Spleen (tissue), 13 donors: ENCODE measurements at places on chromosomes 6 and 20.

DNA sequence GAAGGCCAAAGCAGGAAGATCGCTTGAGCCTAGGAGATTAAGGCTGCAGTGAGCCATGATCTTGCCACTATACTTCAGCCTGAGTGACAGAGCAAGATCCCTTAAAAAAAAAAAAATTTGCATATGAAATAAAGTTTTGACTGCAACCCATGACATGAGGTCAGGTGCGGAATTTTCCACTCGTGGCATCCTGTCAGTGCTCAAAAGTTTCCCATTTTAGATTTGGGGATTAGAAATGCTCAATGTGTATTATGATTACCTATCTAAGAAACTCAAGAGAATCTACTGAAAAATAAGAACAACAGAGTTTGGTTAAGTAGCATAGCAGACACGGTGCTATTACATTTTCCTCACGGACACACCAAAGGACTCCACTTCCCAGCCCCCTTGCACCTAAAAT lies 11.7 kb downstream of the SLC23A2 start:
- DNase-seq, result no peak

GRCh38 chr6:56772737-56773184 lies 130.1 kb upstream of the DST start:
- no peak for DNase-seq

- DNase-seq, result peak; percentile 81
Measured at GRCh38 chr6:35691027-35691824, 2.5 kb upstream of the FKBP5 start.

GRCh38 chr6:3585320-3585935 lies 128.6 kb upstream of the SLC22A23 start:
- DNase-seq, result no peak

GRCh38 chr20:33010133-33010504 lies 2.6 kb downstream of the BPIFB2 start:
- peak; percentile 39 for DNase-seq

GRCh38 chr6:29602564-29603361 lies 17.8 kb downstream of the OR2H2 start:
- no peak for DNase-seq

- no peak for DNase-seq
Measured at GRCh38 chr6:149373511-149373910, 26.6 kb upstream of the SUMO4 start.

GRCh38 chr6:156313037-156313436 lies 464.1 kb upstream of the ARID1B start:
- DNase-seq, result no peak

- no peak for DNase-seq
Measured at GRCh38 chr20:40565001-40565681, 123.9 kb downstream of the MAFB start.

DNA sequence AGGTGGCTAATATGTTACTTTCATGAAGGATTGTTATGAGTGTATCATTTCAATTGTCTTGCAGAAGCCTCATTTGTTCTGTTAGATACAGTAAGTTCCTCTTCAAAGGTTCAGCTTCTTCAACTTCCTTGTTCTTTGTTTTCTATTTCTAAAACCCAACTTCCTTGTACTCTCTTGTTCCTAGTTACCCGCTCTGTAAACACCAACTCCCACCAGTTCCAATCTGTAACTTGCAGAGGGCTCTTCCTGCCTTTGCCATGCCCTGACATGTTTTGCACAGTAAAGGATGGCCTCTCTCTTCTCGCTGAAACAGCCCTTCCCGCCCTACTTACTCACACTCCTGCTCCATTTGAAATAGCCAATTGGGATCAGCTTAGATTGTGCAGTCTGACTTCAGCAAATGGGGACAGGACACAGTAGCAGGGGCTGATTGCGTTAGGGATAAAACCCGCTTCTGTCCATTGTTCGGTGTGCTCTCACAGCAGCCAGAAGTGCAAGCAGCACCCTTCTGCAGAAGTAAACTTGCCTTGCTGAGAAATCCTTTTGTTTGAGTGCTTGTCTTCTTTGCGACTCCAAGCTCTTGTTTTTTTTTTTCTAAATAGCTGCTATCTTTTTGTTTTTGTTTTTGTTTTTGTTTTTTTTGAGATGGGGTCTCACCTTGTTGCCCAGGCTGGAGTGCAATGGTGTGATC lies 45.9 kb upstream of the POU5F1 start:
- DNase-seq, result no peak

- peak; percentile 83 for DNase-seq
Measured at GRCh38 chr20:40687384-40688128, 1.5 kb downstream of the MAFB start.
